ENCODE measurements at places on chromosomes 2 and 18. TPM values are rescaled to one million over a fixed set of nuclear protein-coding genes. Genes with fewer than 3 reads are reported as not detected.

The HOXD10 gene
- 0.33 TPM for total RNA-seq

The PCARE gene
- not detected for total RNA-seq

DNA sequence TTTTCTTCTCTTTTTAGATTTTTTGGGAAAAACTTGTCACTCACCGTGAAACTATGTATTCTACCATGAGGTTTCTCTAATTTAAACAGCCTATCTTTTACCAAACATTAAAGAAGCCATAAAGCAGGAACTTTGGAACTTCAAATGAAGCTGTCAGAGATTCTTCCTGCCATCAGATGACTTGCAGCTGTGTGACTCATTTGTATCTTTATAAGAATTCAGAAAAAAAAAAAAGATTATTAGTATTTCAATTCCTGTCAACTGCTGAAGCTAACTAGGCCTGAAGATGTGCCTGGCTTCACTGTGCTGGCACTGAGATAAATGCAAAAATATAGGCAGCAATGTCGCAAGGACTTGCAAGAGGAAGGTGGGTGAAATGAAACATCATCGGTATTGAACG is 1399.1 kb upstream of the PIK3C3 start:
- DNase-seq, result no peak

The GALNT14 gene
- 0.54 TPM for total RNA-seq

The MYO7B gene
- total RNA-seq, result not detected

- DNase-seq, result no peak
Observed at GRCh38 chr2:236637686-236638569, 68.3 kb downstream of the ACKR3 start.

DNA sequence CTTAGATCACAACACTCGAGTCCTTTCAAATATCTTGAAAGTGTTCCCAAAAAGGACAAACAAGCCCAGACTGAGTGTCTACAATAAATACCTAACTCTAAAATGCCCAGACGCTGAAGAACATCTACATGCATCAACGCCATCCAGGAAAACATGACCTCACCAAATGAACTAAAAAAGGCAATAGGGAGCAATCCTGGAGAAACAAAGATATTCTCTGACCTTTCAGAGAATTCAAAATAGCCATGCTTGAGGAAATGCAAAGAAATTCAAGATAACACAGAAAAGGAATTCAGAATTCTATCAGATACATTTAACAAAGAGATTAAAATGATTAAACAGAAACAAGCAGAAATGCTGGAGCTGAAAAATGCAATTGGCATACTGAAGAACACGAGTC is 61.2 kb upstream of the CHN1 start:
- no peak for DNase-seq
